Bone marrow (tissue), 2 donors: ENCODE measurements at places on chromosomes 16 and 17.

- no peak for DNase-seq
Measured at GRCh38 chr17:31130286-31131224, 35.8 kb downstream of the NF1 start.

DNA sequence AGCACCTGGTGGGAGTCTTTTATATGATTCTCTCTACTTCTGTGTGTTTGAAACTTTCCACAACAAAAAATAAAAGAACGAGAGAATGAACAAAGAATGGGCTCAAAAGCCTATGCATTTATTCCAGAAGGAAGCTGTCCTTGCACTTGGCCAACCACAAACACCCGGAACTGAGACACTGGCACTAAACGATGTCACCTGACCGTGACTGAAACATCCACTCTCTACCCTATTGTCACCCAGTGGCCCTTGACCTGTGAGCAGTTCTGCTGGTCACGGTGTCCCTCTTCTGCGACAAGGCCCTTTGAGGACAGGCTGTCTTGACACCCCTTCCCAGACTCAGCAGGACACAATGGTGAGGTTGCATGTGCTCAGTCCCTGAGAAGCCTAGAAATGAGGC lies 56.6 kb downstream of the TEKT5 start:
- DNase-seq: no peak

- DNase-seq: no peak
Measured at GRCh38 chr17:48590607-48591161, 643 bp upstream of the HOXB3 start.

- DNase-seq: no peak
Measured at GRCh38 chr17:3017936-3018335, 45.5 kb downstream of the OR1D5 start.

DNA sequence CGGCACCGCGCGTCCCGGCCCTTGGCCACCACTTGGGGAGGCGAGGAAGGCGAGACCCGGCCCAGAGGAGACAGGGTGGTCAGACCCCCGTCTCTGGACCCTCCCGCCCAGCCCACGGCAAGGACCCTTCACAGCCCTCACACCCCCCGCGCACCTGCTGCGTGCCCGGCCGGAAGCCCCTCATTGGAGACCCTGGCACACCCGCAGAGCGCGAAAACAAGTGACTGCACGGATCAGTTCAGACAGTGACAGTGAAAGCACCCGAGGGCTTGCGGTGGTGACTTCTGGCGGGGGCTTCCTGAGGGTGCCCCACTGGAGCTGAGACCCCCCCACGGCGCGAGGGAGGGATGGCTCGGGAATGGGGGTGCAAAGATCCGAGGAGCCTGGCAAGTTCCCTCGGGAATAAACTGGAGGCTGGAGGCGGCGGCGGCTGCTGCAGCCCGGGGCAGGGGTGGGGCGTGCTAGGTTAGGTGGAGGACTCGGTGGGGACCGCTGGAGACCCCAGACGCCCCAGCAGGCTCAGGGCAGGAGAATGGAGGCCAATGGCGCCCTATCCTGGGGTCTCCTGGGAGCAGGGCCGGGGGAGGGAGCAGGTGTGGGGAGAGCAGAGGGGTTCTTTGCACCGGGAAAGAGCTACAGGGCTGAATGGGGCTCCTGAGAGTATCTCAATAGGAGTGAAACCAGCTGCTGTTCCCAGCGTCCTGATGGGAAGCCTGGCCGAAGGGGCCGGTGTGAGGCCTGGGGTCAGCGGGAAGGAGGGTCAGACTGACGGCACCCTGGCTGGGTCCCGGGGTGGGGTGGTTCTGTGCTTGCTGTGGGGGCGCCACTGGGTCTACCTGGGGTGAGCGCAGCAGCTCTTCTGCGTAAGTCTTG lies 824 bp upstream of the FBXL16 start:
- no peak for DNase-seq

DNA sequence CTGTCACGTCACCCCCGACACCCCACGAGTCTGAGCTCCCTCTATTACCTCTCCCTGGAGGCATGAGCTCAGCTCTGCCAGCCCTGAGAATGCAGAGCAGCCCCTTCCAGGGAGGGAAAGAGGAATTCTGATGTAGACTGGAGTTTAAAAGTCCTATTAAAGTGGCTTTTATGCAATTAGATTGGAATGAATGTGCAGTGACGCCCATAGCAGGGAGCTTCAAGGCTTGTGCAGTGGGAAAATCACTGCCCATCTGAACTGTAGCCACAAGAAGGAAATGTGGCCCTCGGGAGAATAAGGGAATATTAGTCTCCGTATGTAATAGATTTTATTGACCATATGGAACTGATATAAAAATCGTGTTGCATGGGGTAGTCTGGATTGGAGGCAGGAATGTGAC lies 66.9 kb downstream of the ZNF423 start:
- no peak for DNase-seq

GRCh38 chr16:57899771-57900661 lies 70.9 kb downstream of the CNGB1 start:
- DNase-seq: peak; percentile 46

DNA sequence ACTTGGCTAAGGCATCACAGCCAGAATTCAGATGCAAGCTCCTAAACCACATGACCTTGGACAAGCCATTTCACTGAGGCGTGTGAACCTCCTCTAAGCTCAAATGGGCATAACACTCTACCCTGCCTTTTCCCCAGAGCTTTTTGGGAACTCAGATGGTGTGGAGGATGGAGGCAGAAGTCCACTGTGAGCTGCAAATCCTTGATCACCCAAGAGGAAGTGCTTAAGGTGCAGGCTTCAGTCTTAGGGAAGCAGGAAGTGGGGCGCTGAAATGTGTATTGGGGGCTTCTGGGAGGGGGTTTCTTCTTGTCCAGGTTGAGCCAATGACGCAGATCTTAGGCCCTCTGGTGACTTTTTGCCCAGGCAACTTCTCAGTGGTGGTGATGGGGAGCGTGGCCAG lies 12.9 kb downstream of the CIITA start:
- DNase-seq: no peak

- DNase-seq: no peak
Measured at GRCh38 chr17:82603981-82604448, 44.2 kb downstream of the WDR45B start.
